Stimulated activated naive CD8-positive, alpha-beta T cell treated with anti-CD3 and anti-CD28 coated beads, Interleukin-15, Interleukin-2, amounts not matched to agents 100 U/mL and 50 U/mL, for 24 hours (primary cell): ENCODE measurements at places on chromosomes 2 and 18.
A peak's percentile ranks its signal among the peaks of the same experiment; 100 is the strongest.

DNA sequence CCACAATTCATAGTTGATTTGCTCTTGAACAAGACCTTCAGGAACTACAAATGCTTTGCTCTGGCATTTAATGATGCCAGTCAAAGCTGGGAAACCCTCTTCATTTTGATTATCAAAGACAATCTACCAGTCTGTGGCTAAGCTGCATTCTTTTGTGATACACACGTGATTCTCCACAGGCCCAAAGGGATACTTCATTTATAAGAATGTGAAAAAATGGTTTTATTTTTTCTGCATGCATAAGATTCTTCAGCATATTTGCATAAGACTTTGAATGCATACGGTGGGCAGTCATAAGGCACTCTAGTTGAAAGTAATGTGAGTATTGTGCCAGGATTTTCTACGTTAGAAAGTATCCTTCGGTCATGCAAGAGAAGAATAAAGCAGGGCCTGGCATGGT, 33.0 kb upstream of the ARL5A start:
- no peak for DNase-seq

GRCh38 chr2:175742367-175742766, 259.7 kb downstream of the LNPK start:
- no peak for DNase-seq

GRCh38 chr2:233241803-233242202, 9.7 kb upstream of the ATG16L1 start:
- no peak for DNase-seq

DNA sequence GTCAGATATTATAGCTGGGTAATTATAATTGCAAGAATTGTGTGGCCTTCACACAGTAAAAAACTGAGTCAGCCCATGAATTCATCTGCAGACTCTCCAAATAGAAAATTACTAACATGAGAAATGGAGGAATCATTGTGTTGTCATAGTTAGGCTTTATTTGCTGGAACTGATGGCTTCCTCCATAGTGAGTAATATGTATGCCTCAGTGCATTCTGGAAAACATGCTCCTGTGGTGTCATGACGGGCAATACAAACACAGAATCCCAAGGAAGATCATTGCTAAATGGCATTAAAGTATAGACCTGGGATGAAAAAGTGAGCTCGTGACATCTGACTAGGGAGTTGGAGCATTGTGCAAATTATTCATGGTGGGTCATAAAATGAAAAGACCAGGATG, 23.6 kb upstream of the NMS start:
- DNase-seq = no peak

DNA sequence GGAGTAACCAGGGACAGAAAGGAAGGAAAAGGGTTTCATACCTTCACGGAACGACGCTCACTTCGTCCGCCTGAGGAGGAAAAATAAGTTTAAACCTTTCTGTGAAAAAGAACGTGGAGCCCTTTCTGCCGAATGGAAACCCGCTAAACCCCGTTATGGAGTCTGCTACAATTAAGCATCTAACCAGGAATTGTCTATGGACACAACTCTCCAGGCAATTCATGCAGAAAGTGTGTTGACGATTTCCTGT, 528 bp upstream of the PPP4R3B start:
- DNase-seq = no peak

DNA sequence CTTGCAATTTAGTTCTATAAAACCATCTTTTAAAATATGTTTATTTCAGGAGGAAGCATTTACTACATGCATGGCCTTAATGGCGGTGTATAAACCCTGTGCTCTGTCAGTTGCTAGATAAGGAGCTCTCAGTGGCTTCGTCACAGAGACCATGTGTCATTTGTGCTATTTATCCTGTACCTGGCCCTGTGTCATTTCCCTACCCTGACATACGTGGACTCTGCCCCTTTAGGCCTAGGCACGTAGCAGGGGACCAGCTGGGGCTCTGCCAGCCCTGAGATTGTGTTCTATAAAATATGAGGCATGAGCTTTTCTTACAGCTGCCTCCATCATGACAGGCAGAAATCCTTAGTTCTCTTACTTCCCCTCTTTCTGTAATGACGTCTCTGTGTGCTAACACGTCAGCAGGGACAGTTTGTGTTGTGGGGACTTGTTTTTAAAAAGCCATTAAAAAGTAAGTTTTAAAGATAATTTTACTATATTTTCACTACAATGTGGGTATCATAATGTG, 88.0 kb downstream of the ITGB1BP1 start:
- no peak for DNase-seq

DNA sequence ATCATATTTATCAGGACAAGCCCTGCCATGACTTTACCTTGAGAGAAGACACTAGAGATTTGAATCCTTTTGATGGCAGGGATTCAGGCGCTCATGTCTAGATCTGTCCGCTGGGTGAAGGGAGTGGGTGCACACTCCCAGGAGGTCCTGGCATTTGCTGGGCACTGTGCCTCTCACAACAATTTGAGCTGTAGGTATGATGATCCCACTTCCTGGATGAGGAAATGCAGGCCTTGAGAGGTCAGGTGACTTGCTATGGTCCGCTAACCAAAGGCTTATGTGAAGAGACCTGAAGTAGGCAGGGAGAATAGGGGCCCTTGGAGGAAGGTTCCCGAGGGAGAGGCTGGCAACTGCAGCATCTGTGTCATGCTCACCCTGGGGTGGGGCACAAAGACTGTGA, 206.1 kb downstream of the HAUS1 start:
- no peak for DNase-seq

GRCh38 chr2:69012310-69013141, 453 bp upstream of the ANTXR1 start:
- peak; percentile 54 for DNase-seq

DNA sequence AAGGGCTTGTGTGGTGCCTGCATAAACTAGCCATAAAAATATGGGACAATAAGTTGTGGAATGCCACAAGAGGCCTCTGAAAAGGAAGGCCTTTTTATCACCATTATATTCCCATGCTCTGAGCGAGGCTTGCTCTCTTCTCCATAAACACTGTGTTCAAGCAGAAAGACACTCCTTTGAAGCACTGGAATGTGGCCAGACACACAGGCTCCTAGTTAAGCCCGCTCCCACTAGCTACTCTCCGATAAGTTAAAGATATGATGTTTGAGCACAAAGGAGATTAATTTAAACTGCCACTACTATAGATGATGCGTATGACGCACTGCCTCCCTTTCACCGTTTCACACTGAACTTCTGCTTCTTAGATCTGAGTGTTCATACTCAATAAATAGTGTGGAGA, 188.7 kb upstream of the TWIST2 start:
- no peak for DNase-seq

DNA sequence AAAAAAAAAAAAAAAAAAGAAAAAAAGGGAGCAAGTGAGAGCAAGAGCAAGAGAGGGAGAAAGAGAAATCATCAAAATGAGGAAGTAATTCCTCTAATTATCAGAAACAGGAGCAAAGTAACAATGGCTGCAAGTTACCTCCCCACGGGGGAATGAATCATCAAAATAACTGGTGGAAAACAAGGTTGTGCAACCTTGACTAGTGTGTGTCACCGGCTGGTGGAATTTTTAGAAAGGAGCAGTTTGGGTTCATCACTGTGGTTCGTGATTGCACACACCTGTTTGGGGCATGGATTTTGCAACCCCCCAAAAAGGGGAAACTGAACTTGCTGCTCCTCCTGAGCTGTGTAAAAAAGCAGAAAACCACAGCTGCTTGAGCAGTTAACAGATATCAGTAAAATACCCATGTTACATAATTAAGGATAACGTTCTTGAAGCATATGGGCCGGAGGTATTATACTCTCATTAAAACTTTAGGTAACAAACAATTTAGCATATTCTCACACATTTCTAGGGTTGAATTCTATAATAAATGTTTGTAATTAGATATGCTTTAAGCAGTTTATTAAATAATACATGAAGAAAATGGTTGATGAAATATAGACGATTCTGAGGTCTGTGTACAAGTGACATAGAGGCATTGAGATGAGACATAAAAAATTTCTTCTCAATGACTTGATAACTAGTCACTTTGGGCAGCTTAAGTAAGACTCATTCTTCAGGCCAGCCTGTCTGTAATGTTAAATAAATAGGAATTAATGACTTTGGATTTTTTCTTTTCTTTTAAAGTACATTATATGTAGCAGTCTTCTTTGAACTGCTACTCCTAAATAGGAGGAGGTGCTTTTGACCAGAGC, 184.2 kb upstream of the ZEB2 start:
- DNase-seq = peak; percentile 7

DNA sequence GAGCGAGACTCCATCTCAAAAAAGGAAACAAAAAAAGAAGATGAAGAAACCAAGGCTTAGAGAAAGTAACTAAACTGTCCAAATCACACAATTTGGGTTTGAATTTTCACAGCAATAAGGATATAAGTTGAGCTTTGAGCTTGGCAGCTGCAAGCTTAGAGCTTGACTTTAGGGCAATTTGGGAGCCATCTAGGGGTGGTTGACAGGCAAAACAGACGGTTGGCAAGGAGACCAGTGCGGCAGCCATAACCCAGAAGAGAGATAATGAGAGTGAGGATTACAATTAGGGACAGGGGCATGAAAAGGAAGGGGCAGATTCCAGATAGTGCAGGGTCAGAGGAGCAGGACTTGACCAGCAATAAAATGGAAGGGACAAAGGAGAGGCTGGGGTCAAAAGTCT, 382.2 kb upstream of the HNRNPA3 start:
- no peak for DNase-seq

GRCh38 chr2:227890495-227891079, 19.2 kb downstream of the DAW1 start:
- DNase-seq = no peak

- DNase-seq = no peak
These were observed 515.6 kb upstream of the NRP2 start for GRCh38 chr2:205166745-205167144.

- no peak for DNase-seq
These were observed 195.6 kb upstream of the ETAA1 start for GRCh38 chr2:67201521-67201920.

DNA sequence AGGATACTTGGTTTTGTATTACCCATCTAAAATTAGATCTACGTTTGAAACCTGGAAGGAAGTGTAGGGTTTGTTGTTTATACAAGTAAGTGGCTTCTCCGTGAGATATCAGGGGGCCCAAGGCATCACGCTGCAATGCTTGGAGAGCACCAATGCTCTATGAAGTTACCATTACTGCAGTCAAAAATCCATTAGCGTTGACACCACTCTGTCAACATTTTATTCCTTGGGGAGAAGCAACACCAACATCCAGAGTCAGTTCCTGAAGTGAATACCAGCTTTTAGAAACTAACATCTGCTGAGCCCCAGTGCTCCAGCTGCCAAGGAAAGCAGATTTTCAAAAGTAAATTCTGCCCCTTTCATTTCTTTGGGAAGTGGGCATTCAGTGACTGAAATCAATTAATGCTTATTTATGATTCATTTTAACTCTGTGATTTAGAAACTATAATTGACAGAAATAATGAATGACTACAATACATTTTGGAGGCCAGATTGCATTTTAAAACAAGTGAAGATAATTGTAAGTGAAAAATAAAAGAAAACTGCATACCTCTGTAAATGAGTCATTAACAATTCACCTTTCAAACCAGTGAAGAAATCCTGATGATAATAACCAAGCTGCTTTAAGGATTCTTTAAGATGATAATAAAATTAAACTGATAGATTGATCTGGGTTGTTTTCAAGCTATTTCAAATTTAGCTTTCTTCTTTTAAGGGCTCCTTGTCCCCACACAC, 30.5 kb downstream of the LRP1B start:
- no peak for DNase-seq

DNA sequence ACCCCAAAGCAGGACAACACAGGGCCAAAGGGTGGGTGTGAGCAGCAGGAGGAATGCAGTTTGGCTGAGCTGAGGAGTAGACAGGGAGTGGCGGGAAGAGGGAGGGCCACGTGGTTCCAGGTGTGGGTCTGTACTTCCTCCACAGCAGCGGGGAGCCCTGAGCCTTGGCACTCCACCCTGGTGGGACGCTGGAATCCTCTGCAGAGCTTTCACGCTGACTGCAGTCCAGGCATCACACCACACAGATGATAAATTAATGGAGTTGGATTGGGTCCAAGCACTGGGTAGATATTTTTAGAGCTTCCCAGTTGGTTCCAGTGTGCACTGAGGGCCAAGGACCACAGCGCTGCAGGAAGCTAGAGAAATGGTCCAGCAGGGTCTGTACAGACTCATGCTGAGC, 67.0 kb upstream of the TMEM200C start:
- DNase-seq = no peak

DNA sequence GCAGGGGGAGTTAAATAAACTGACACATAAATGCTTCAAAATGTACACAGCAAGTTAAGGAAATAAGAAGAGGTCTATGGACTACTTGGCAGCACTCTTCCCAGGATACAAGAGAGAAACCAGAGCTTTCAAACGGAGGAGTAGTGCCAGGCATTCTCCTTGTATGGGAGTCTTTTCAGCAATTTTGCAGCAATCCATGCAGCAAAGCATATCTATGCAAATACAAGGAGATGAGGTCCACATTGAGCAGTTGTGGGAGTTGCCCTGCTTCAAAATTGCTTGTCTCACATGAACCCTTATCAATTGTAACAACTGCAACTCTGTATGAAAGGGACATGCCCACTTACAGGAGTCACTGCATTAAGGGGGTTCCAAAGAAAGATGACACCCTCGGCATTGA, 37.8 kb downstream of the SCN9A start:
- no peak for DNase-seq

GRCh38 chr2:199458806-199459285, 1.1 kb upstream of the SATB2 start:
- no peak for DNase-seq

- no peak for DNase-seq
These were observed 32.7 kb downstream of the CARF start for GRCh38 chr2:202944816-202945215.

- no peak for DNase-seq
These were observed 103.8 kb downstream of the RAPGEF4 start for GRCh38 chr2:172839446-172839845.

DNA sequence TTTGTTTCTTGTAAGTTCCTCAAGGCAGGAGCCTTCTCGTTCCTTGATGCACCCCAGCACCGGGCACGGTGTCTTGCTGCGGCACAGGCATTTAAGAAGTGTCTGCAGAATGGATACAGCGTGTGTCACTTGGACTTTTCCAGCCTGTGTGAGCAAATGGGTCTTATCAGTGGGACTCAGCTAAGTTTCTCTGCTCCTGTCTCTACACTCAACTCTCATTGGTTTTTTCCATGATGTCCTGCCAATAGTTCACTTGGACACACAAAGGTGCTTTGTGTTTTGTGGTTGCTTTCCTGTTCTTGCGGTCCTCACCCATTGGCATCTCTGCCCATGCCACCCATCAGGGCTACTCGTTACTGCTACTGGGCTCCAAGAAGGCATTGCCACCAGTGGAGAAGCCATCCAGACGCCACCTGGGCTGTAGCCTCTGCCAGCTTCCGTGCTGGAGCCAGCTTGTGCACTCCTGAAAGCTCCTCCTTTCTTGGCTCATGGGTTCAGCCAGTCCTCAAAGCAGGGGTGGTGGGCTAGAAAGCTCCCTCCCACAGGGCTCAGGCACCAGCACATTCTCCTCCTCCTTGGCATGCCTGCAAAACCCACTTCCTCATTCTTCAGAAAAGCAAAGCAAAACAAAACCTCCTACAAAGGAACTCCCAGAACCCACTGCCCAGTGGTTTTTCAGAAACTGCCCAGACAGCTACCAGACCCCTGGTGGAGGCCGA, 41.4 kb downstream of the IL1R2 start:
- DNase-seq = peak; percentile 23
